ENCODE measurements at places on chromosomes 3 and 15.

DNA sequence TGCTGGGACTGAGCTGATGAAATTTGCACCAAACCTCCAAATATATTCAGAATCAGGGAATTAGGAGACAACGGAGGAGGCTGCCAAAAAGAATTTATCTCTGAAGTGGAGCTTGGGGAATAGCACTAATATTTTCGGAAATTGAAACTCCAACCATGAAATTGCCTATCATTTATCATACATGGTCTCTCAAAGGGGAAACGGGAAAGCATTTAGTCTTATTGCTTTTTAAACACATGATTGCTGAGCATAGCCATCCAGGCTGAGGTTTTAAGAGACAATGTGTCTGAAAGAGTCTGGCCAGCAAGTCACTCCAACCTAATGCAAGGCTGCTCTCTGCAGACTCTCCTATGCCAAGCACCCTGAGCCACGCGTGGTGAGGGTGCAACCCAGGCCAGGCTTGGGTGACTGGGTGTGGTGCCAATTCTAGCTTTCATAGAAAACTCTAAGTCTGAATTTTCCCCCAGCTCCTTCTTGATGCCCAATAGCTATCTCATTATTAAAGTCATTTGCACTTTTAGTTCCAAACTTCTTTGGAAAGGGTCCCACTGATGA lies 200.2 kb downstream of the RPLP1 start:
- DNase-seq, result no peak

DNA sequence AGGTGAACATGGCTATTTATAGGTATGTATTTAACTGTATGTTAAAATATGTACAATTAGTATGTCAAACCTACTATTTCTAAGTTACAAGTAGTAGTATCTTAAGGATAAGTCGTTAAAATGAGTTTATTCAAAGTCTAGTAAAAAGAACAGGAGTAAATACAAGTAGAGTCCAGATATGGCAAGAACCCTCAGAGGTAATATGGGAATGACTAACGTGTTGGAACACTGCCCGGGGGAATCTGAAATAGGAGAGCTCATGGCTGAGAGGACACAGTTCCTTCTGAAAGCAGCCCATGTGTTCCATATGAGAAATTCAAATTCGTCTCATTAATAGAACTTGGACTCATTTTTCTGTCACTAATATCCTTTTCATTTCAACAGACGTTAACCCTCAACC lies 158.8 kb downstream of the CLSTN2 start:
- DNase-seq, result no peak

DNA sequence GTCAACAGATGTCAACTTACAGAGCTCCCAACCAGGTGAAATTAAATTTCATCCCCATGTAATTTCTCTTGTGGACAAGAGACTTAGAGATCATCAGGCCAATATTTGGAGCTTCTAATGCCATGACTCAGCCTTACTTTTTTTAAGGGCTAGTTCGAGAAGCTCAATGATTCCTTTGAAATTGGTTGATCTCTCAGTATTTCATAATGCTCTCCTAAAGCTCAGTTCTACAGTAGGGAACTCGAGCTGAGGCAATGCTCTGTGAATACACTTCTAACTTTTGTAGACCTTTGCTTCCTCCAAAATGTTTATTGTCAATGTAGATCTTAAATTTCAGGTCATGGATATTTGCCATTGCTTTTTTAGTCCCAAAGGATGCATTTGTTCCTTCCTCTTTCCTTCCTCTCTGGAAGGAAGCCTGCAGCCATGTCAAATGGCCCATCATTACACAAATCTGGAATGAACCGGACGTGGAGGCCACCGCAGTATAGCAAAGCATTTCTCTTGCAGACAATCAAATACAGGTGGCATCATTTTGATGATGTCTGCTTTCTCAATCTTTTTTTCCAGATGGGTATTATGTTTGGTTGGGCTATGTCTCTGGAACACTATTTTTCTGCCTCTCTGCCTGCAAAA lies 28.3 kb downstream of the STARD5 start:
- DNase-seq, result no peak

DNA sequence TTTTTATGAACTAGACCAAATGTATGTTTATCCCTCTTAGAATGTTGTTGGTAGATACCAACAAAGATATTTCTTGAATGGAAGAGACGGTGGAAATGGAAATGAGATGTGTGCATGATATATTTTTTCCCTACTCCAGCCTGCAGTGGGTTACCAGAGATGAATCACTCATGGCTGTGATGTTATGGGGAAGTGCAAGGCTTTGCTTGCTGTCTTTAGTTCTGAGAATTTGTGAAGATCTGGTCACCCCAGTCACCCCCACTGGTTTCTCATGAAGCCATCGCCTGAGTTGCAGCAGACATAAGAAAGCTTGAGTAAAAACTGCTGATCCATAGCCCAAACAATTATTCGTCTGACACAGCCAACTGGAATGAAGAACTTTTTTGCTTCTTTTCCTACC lies 78.1 kb upstream of the EOMES start:
- no peak for DNase-seq

DNA sequence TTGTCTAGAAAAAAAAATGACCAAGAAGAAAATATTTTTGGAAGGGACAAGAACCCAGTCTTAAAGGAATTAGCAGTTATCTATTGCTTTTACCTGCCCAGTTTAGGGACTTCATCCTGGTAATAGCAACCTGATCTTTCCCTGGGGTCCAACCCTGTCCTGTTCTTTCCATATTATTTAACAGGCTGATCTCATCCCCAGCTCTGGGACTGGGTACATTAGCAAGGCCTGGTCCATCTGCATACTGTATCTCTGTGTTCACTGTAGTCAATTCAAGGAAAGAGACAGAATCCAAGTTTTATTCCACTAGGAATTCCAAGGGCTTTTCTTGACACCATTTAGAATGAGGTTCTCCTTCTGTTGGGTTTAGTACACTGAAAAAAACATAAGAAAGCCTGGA lies 191.7 kb upstream of the GADL1 start:
- DNase-seq, result no peak

DNA sequence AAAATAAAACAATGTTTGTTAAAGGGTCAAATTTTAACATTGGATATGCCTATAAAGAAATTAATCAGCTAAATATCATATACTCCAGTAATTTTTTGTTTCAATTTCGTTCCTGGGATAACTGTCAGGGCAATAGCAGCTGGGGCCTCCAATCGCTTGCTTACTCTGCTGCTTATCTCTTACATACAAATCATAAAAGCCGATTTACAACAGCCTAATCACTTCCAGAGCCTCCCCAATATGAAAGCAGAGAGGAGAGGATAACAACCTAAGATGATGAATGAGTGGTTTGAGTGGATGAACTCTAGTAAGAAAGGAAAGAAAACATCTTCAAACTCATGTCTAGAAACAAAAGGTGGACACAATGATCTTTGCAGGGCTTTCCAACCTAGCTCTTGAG lies 80.7 kb upstream of the PSMD6 start:
- no peak for DNase-seq

DNA sequence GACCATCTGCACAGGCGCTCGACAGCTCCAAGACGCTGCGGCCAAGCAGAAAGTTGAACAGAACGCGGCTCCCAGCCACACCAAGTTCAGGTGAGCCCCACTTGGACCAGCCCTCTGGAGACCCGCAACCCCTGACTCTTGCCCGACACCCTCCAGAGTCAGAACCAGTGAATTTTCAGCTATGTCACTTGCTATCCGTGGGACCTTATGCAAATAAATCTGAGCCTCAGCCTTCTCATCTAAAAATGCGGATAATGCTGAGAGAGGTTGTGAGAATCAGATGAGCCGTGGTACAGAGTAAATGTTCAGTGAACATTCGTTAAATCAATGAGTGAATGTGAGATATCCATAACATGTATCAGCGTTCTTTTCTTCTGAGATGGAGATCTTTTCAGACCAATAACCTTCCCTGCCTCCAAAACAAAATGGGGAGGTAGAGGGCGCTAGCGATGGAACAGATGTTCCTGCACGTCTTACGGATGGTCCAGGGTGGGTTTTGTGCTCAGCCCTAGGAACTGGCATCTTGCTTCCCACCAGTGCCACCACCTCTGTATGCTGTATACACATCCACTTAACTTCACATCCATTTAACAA lies 524 bp downstream of the MRPS11 start:
- DNase-seq, result no peak

DNA sequence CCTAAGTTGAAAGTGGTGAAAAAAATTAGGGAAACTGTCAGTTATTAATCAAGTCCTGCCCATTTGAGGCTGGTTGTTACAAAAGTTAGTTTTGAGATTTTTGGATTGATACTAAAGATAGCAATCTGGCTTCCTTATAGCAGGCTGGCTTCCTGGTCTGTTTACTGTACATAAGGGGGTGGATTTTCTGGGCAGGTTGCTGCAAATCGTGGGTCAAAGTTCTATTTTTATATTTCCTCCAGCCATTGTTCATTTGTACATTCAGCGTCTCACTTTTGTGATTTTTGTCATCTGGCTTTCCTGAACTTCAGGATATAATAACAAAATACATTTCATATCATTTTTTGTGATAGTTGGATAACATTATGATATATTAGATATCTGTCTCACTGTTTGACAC lies 49.5 kb downstream of the CLDN1 start:
- no peak for DNase-seq

DNA sequence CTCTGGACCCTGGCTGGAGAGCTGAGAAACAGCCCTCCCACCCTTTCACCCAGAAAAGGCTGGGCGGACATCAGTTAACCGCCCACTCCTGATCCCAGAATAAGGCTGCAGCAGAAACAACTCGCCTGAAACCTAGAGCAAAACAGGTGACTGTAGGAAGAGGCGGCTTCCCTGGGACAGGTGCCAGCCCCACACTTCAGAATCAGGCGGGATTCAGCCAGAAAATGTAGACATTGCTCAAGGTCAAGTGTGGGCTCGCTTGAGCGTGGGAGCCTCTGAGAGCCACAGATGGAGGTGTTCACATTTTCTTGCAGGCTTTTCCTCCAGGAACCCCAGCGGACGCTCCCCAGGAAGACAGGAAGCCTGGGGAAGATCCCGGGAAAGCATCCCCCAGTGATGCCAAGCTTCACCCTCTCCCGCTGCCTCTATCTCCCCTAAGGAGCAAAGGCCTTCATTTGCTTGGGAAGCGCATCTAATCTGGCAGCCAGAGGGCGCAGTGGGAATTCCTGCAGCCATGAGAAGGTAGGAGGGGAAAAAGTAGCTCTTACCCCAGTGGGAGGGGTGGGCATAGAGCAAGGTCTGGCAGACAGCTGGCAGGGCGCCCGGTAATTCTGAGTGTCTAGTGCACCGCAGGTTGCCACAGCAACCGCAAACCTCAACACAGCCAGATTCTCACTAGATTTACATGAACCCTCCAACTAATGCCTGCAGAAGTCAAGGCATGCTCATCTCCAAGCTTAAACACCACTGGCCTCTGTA lies 77.7 kb downstream of the OCA2 start:
- DNase-seq, result peak; percentile 60

- DNase-seq, result no peak
These were observed 2.2 kb downstream of the SECISBP2L start for GRCh38 chr15:49044002-49044401.

DNA sequence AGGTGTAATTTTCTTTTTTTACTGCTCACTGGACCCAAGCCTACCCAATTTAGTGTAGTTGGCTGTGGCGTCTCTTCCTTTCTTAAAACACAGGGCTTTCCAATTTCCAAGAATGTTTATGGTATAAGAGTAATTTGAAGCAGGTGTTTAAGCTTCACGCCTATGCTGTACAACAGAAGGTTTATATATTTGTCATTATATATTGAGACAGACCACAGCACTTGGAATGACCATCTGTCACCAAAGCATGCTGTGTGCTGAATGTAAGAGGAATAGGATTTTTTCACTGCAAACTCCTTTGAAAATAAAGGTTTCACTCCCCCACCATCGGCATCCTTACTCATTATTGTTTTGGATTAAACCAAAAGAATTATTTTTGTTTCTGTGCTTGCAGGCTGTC lies 325.7 kb downstream of the OTOL1 start:
- DNase-seq, result no peak

DNA sequence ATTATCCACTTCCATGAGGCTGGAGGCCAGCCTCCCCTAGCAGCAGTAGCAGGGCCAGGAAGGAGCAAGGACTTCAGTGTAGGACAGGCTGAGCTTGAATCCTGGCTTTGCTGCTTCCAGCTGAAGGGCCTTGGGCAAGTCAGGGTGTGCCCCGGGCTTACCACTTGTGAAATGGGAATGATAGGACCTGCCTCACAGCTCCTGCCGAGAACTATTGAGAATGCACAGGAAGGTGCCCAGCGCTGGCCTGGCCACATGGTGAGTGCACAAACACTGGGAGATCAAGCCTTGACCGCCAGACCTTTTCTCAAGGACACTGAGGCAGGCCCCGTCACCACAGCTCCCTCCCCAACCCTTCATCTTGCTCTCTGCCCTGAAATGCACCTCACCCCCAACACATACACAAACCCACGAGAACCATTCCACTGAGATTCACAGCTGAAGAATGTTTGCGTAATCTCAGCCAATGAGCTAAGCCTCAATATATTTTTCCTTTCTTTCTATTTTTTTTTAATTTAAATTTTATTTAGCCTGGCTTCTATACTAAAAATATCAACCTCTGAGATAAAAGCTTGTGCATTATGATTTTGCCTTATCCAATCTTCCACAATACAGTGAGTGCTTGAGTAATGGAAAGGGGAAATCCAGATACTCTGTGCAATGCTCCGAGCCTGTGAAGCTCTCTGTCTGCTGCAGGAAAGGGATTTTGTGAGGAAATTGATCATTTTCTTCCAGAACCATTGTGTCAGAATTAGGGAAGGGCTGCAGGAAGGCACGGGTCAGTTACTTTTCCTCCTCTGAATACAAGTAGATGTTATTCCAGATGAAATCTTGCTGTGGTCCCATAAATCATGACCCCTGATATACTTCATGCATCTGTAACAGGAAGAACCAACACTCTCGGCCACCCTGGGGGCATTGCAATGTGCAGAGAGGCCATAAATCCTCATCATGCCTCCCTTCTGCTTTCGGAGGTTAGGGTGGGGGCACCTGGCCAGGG lies 193.9 kb downstream of the TLE3 start:
- DNase-seq, result no peak

- no peak for DNase-seq
These were observed 480.1 kb downstream of the FOXP1 start for GRCh38 chr3:71103430-71103921.

DNA sequence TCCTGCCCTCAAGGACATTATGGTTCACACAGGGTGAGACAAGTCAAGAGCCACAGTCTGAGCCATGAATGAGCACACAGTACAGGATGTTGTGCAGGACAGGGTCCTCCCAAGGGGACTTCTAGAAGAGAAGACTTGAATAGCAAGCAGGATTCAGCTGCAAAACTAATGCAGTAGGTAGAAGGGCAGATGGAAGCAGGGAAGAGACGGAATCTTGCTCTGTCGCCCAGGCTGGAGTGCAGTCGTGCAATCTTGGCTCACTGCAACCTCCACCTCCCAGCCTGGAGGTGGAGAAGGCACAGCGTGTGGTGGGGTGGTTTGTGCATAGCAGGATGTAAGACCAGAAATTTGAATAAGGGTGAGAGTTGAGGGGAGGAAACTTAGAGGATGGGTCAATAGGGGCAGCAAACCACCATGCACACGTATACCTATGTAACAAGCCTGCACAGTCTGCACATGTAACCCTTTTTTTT lies 8.0 kb downstream of the BCL2L10 start:
- no peak for DNase-seq

DNA sequence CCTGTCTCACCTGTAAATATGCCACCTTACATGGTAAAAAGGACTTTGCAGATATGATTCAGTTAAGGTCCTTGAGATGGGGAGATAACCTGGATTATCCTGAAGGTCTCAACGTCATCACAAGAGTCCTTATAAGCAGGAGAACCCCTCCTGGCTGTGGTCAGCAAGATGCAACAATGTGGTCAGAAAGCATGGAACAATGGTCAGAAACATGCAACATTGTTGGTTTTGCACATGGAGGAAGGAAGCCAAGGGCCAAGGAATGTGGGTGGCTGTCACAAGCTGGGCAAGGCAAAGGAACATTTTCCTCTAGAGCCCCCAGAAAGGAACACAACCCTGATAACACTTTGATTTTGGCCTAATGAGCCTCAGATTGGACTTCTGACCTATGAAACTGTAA lies 9.4 kb upstream of the SUMF1 start:
- no peak for DNase-seq

All from NCI-H510A (cell line).